ENCODE measurements at places on chromosomes 7 and 10.

DNA sequence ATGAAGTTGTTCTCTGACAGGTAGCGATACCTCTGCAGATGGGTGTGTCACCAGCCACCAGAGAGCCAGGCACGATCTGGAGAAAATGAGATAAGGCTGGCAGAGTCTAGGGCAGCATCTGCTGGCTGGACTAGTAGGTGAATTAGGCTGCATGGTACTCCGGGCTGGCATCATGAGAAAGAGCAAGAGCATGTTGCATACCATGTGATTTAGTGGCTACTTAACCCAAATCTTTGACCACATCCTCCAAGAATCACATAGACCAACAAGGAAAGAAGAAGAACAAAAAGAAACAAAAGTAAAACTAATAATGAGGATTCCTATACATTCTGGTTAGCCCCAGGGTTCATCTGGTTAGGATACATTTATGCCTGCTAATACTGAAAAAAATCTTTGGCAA lies 23.4 kb upstream of the FAM170B start:
- no peak for DNase-seq

DNA sequence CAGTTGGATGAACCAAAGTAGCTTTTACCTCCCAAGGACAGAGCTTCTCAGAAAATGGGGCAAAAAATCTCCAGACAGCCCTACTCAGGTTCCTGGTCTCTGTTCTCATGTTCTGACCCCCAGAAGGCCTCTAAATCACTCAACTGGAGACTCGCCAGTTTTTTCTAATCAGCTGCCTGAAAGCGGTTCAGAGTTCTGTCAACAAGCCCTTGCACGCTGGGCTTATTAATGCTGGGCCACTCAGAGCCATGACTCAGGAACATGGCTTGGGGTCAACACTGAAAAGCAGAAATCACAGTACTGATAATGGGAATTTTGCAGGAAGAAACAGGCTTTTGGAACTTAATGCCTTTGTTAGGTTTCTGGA lies 15.3 kb downstream of the ECHDC3 start:
- DNase-seq: no peak

GRCh38 chr10:93074147-93074596 lies 479 bp downstream of the CYP26A1 start:
- DNase-seq: no peak

GRCh38 chr10:24847112-24848070 lies 105.0 kb downstream of the PRTFDC1 start:
- no peak for DNase-seq

DNA sequence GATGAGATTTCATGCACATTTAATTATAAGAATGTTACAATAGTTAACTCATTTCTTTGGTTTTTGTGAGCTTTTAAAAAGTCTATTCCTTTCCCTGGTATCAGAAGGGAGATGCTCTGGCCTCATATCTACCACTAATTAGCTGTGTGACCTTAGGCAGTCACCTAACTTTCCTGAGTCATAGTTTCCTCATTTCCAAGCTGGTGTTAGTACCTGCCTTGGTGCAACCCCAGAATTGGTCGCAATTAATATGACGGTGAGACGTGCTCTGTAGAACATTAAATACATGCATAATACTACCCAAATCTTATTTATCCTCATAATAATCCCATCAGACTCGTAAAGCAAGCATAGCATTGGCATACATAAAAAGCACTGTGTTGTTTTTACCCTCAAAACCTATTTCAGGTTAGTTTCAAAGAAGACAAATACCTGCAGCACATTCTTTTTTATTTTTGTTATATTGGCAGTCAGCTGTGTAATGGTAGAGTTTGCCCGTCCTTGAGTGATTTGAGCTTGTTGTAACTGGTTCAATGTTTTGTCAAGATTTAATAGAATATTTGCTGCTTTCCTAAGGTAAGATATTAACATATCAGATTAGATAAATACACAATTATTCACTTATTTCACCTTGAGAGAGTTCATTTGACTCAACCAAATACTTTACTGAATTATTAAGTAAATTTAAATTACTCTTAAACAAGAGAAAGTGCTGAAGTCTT lies 31.0 kb upstream of the LAMB1 start:
- no peak for DNase-seq

DNA sequence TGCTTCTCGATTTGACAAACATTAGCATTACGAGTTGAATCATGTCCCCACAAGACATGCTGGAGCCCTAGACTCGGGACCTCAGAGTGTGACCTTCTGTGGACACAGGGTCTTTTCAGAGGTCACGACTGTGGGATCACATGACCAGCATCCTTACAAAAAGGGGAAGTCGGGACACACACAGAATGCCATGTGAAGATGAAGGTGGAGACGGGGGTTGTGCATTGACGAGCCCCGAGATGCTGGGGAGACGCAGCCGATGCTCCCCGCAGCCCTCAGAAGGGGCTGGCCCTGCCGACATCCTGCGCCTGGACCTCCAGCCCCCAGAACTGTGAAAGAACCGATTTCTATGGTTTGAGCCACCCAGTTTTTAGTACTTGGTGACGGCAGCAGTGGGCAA lies 7.5 kb downstream of the ZFAND2A start:
- DNase-seq: no peak

- peak; percentile 55 for DNase-seq
Observed at GRCh38 chr7:152464312-152465118, 28.7 kb upstream of the KMT2C start.

- DNase-seq: no peak
Observed at GRCh38 chr10:75971402-75972211, 540.2 kb downstream of the LRMDA start.

DNA sequence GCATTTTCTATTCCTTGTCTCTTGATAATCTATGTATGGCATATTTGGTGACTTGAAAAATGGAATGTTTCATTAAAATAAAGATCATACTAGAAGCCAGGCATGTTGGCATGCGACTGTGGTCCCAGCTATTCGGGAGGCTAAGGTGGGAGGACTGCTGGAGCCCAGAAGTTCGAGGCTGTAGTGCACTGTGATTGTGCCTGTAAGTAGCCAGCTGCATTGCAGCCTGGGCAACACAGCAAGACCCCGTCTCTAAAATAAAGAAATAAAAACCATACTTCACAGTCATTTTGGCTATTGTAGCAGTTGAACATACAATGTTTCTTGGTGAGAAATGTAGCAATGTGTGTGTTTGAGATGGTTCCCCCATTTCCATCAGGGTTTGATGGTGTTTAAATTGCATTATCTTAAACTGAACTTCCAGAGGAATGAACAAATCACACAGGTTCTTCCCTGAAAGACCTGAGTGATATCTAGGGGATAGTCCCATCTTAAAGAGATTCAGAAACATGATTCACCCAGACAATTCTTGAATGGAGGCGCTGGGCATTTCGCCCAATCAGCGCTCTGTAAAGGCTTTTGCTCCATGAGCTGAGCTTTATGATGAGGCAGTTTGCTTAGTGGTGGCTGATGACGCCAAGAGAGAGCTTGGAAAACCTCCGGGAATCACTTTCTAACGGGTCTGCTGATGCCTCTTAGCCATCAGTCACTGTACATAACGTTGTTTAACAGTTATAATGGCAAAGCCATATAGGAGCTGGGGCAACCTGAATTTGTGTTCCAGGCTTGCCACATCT lies 19.4 kb upstream of the BTBD16 start:
- DNase-seq: no peak

DNA sequence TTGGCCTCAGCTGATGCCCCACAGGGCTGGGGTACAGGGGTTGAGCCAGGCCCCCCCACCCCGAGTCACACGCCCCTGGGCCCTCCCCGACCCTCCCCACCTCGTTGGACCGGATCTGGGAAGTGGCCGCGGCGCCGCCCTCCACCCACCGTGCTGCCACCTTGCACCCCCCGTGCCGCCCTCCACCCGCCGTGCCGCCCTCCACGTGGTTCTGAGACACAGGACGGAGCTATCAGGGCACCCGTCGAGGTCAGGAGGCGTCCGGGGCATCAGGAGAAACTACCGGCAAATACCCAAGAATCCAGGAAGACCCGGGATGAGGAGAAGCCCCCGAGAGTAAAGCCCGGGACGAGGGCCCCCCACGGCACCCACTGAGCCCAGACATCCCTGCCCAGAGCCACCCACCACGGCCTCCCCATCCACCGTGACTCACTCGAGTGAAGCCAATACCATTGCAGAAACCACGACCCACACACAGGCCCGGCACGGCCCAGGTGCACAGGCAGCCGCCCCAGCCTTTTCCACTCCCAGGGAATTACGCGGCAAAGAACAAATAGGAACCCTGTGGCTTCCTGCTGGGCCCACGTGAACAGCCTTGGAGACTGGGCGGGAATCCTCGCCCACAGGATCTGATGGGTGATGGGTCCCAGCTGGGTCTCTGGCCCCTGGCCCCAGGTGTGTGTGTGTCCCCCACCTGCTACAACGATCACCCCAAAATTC lies 34.0 kb downstream of the ADAP1 start:
- no peak for DNase-seq

DNA sequence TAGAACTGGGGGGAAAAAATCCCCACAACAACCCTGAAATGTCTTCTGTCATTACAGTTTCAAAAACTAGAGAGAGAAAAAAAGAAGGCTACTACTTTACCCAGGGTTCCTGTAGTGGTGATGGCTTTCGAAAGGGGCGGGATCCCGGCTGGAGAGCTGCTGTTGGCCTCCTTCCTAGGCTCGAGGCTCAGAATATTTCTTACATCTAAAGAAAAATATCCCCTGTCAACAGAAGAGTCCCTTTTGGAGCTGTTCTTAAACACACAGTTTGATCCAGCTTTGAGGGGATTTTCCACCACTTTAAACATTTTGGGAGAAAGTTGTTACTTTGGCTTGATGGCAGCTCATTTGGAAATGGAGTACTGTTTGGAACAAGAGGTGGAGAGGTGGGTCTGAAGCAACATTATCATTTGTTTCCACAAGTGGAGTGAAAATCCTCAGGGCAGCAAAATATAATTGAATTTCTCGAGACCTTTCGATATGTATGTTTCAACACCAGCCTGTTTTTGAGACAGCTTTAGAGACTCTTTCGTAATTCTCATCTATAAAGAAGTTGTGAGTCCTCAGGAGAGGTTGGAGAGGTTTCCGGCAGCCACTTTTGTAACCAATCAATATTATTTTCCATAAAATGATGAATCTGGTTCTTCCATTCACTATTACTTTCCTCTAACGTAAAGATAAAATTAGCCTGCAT lies 5.1 kb downstream of the HOXA13 start:
- no peak for DNase-seq

DNA sequence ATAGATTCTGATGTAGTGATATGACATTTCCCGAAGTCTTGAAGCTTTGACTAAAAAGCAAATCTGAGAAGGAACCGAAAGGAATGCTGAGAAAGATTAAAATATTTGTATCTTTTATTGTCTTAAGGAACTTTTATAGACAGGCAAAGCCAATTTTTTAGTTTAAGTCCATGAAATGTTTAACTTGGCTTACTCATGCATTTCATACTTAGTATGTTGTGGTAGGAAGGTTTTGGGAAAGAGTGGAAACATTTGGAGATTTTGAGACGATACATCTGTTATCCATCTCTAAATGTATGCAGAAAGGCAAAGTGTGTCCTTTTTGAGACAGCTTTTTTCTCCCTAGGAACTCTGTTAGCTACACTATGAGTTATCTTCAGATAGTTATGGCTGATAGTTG lies 10.1 kb downstream of the TBC1D12 start:
- no peak for DNase-seq

- no peak for DNase-seq
Observed at GRCh38 chr7:121198502-121198901, 130.3 kb upstream of the WNT16 start.

DNA sequence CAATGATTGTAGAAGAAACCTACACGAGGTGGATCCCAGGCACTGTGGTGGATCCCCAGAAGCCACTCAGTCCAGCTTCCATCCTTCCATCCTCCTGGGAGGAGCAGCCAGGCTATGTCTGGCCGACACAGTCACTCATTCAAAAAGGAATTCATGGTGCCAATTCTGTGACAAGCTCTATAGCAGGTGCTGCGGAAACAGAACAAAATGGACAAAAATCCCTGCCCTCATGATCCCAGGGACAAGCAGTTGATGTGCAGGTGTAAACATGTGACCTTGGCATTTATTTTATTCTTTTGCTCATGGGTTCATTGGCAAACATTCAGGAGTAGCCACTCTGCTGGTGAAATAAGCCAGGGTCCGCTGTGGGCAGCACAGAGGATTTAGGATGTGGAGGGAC lies 49.2 kb upstream of the FGFR2 start:
- no peak for DNase-seq

DNA sequence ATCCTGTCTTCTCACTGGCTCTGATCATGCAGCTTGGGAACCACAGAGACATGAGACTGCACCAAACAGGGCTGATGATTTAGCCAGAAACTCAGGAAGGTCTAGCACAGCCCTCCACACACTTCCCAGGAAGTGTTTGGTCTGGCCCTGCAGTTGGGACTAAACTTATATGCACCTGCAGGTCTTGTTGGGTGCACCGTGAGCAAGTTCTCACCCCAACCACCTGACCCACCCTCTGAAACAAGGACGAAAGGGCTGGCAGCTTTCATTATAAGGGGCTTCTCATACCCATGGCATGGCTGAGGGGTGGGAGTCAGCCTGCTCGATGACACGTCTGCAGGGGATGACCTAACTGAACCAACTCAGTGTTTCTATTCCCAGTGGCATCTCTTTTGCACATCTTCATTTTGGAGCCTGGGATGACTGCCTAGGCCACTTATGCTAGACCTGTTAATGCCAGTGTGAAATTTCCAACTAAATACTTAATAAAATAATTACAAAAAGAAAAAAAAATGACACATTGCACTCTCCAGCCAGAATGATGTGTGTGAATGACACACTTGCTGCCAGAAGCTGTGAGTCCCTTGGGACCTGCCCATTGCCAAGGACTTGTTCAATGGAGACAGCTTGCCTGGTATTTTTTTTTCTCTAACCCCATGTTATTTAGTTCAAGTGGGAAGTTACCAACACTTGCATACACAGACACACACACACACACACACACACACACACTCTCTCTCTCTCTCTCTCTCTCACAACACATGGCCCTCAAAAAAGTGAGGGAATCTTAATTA lies 102.6 kb downstream of the NEURL1 start:
- no peak for DNase-seq

GRCh38 chr7:80453699-80454340 lies 58.0 kb downstream of the GNAT3 start:
- peak; percentile 35 for DNase-seq

DNA sequence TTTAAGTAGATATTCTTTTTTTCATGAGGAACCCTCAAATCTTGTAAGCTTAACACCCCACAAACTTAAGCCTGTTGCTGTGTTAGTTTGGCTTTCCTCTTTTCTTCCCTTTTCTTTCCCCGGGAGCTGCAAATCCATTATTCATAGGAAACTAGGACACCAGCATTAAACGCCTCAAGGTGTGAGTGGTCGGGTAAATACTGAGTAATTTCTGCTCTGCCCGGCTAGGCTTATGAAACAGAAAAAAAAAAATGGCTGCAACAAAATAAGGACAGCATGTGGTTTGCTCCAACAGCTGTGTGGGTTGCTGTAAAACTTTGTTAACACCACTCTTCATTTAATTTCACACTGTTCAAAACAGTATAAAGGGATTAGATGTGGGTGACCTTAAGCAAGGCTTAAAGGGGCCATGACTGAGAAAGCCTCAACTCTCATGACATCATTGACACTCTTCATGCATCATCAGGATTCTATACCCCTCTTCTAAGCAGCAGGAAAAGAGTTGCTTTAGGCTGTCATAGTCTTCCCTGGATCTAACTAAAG lies 104.1 kb downstream of the AOAH start:
- DNase-seq: no peak

GRCh38 chr7:98418636-98419315 lies 17.9 kb upstream of the BAIAP2L1 start:
- peak; percentile 100 for DNase-seq

GRCh38 chr10:32059472-32059871 lies 3.2 kb upstream of the KIF5B start:
- no peak for DNase-seq

GRCh38 chr7:140722254-140722653 lies 25.7 kb downstream of the NDUFB2 start:
- DNase-seq: peak; percentile 33
